ENCODE measurements at places on chromosomes 13 and 19.

- no peak for DNase-seq
These were observed 2.1 kb downstream of the ZNF563 start for GRCh38 chr19:12331211-12331941.

DNA sequence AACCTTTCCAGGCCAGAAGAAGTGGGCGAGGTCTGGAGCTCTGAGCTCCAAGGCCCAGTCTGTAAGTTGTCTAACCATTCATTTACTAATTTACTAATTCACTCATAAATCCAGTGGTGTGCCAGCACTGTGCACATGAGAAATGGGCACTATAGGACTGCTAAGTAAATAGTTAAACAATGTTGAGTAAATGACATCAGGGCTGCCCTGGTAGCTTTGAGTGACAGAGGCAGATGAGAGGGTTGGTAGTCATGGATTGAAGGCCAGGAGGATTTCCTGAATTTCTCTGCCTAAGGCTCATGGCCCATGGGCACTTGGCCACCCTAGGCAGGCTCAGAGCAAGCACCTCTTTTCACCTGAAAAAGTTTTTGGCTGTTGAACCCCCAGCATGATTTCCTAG is 216.9 kb upstream of the RXFP2 start:
- DNase-seq: no peak

DNA sequence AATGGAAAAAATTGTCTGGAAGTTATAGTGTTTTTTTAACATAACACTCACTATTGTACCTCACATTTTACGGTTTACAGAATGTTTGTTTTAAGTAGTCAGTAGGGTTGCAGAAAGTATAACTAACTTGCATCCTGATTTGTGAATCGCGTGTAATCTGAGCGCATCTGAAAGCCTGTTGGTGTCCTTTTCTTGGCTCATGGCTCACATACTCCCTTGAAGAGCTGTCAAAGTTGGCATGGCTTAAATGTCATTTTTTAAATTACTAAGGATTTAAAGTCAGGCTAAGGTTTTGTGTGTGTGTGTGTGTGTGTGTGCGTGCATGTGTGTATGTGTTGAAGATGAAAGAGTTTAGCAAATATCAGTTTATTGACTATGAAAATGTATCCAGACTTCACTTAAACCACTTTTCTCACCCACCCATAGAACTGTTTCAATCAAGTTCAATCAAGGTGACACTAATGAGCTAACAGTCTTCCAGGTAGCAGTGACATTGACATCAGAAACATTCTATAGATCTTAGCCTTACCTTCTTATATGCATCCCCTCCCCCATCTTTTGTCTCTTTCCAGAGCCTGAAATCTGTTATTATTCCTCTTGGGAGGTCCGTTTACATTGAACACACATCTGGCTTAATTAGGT is 480.4 kb upstream of the SGCG start:
- DNase-seq: no peak

GRCh38 chr13:70390064-70390463 is 281.8 kb upstream of the KLHL1 start:
- no peak for DNase-seq

DNA sequence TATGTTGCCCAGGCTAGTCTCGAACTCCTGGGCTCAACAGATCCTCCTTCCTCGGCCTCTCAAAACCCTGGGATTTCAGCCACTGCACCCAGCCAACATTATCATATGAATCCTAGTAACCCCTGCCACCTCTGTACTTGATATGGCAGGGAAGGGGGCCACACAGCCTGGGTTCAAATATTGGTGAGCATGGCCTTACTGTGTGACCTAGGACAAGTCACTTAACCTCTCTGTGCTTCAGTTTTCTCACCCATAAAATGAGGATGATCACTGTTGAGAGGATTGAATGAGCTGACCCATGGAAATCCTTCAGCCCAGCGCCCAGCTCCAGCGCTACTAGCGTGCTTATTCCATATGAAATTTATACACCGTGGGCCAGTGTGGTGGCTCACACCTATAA is 3.6 kb upstream of the COMP start:
- DNase-seq: no peak

GRCh38 chr13:28440774-28441504 is 54.0 kb downstream of the FLT1 start:
- DNase-seq: no peak

GRCh38 chr13:84776593-84776992 is 894.3 kb upstream of the SLITRK1 start:
- DNase-seq: no peak

- no peak for DNase-seq
These were observed 71.6 kb downstream of the HSPH1 start for GRCh38 chr13:31090096-31090495.

DNA sequence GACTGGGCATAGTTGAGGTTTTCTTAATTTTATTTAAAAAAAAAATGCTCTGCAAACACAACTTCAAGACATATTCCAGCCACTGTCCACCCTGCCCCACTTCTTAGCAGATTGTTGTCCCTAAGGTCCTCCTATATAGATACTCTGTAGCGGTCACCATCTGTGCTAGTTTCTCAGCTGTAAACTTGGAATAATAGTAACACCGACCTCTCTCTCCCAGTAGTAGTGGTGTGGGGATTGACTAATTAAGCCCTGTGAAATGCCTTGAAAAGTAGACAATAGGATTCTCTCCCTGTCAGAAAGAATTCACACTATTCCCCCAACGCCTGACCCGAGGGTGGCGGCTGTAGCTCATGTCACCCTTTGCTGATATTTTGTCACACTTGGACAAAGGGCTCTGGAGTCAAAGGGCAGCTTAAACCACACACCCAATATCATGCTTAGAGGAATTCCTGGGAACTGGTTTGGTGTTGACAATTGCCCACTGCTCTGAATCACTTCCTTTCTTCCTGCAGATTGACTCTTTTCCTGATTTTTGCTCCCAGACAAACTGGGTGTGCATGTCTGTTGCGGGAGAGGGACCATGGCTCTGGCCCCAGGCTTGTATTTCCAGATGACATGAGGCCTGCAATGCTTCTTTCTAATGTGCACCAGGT is 9.2 kb upstream of the SERP2 start:
- no peak for DNase-seq

GRCh38 chr13:25753976-25754375 is 297.8 kb downstream of the SHISA2 start:
- DNase-seq: no peak

GRCh38 chr19:31385744-31386143 is 36.5 kb upstream of the TSHZ3 start:
- no peak for DNase-seq

DNA sequence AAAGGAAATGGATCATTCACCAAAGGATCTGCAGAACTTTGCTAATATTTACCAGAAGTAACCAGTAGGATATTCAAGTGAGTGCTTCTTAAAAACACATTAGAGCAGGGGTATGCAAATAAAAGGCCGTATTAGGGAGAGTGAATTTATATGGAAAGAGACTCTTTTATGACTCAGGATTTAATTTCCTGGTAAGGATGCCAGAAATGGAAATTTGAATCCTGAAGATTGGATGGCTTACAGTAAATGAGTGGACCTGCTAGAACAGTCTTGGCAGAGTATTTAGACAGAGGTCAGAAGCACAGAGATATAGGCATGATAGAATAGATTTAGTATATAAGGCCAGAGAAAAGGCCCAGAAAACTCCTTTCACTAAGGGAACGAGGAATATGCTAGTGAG is 201.6 kb downstream of the SLITRK5 start:
- no peak for DNase-seq

DNA sequence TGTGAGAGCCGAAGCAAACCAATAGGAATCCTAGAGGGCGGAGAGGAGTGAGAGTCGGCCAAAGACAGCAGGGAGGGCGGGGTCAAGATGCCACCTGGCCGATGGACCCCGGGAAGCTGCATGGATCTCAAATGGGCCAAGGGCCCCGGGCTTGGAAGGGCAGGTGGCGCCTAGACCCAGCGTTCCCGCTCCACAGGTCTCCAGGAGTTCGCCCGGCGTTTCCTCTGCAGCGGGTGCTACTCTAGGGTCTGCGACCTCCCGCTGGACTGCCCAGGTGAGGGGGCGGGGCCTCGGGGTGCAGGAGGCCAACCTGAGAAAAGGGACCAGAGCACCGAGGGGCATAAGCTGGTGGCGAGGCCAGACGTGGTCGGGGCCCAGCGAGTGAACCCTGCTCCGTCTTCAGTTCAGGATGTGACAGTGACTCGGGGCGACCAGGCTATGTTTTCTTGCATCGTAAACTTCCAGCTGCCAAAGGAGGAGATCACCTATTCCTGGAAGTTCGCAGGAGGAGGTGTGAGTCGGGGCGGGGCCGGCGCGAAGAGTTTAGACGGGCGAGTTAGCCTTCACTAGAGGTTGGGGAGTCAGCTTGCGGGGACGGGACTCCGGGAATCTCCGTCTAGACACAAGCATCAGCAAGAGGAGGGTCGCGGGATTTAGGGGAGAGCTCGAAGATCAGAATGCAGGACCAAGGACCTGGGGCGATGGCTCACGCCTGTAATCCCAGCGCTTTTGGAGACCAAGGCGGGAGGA is 9.9 kb downstream of the SPACA6 start:
- no peak for DNase-seq

DNA sequence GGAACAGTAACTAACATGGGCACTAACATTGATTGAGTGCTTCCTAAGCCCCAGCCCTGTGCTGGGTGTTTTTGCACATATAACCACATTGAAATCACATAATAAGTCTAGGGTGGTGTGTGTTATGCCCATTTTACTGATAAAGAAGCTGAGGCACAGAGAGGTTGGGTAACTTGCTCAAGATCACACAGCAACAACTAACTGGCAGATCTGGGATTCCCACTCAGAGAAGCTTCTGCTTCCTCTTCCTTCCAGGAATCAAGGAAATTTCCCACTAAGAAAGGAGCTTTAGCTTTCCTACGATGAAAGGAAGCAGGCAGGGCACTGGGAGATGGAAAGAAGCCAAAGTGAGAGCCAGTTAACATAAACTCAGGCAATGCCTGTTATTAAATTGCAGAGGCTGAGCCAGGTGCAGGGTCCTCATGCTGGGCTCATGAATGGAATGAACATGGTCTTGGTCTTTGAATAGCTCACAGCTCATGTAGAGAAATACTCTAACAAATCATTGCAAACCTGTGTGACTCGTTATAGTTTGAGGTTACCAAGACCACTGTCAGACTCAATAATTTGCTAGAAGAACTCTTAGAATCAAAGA is 10.1 kb downstream of the SSC5D start:
- DNase-seq: no peak

DNA sequence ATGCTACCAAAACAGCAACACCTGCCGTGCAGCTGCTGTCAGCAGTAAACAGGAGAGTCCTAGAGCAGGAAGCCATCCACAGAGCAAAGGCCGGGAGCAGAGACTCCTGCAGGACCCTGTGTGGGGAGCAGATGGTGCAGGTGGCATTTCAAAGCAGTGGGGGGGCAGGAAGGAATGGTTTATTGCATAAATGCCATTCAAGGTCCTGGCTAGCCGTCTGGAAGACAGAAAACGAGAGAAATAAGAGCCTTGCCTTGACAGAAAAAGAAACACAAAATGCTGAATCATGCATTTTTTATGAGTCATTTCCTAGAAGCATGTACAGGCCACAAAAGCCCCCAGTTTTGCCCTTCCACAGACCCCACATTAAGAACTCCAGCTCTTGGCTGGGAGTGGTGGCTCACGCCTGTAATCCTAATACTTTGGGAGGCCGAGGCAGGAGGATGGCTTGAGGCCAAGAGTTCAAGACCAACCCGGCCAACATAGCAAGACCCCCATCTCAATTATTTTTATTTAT is 5.4 kb downstream of the RSPH6A start:
- DNase-seq: no peak

DNA sequence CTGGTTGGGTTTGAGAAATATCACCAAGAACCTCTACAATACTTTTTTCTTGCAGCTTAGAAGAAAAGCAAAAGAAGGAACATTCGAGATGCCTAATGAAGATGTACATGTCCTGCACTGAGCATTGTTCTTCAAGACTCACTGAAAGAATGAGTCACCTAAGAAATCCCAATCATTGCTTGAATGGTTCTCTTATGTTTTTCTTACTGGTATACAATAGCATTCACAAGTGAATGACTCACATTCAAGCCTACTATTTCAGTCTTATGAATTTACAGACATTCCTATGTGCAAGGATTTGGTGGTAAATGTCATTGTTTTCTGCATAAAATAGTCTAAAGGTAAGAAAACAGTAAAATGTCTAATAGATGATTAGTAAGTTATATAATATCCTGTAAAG is 594.6 kb downstream of the PCDH9 start:
- no peak for DNase-seq

GRCh38 chr13:34162544-34162933 is 344.6 kb downstream of the RFC3 start:
- no peak for DNase-seq

DNA sequence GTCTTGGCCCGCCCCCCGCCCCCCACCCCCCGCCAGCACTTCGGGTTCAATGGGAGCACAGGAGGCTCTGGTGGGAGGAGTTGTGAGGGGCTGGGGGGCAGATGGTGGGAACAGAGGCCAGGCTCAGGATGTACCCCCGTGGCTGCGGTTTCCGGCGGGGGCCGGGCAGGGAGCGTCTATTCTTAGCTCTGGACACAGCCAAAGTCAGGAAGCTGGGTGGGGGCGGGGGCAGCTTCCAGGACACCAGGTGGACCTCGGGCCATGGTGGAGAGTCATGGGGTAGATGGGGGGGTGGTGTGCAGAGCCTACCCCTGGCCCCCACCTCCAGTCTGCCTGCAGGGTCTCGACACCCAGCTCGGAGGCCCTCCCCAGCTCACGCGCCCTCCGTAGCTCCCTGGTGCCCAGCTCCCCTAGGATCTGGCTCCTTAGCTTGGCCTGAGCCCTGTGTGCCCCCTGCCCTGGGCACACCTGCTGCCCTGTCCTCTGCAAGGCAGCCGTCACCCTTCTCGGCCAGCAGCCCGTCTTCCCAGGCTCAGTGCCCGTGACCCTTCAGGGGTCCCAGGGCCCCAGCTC is 2.2 kb upstream of the TBXA2R start:
- DNase-seq: no peak

GRCh38 chr19:41682437-41682836 is 5.6 kb downstream of the CEACAM7 start:
- no peak for DNase-seq

DNA sequence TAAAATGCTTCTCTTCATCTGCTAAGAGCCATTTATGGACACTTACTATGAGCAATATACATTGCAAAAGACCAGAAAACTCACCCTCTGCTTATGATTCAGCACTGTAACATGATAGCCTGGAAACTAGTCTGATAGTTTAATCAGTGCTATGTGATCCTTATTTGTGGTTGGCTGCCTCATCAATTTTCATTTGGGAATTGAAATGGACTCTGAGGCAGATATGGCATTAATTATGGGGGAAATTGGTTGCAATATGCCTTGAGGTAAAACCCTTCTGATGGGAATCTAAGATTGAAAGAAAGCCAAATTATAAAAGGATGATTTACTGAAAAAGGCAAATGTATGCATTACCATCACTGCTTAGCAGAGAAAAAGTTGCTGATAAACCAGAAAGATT is 33.5 kb downstream of the FAM216B start:
- DNase-seq: no peak

DNA sequence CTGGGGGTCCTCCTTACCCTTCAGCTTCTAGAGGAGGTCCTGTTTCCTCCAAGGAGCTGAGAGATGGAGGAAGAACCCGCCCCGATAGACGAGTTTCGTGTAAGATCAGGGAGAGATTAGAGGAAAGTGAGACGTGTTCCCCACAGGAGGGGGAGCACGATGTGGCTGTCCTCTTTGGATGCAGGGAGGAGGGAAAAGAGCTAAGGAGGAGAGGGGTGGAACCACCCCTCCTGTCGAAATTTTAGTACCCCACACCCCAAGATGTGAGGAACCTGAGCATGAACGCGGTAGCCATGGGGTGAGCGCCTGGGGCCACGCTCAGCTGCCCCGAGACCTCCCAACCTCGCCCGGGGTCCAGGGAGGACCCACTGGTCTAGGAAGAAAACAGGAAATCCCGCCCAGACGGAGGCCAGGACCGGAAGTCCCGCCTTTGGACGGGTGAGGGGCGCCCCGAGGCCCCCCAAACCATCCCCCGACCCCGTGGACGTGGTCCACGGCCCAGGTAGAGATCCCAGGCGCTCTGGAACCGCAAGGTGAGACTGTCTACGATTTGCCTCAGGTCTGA is 1.2 kb downstream of the AKT1S1 start:
- no peak for DNase-seq

Data from cortex of kidney (tissue), 1 donor.